ENCODE measurements at places on chromosomes 3 and 15.
A peak's percentile ranks its signal among the peaks of the same experiment; 100 is the strongest.

DNA sequence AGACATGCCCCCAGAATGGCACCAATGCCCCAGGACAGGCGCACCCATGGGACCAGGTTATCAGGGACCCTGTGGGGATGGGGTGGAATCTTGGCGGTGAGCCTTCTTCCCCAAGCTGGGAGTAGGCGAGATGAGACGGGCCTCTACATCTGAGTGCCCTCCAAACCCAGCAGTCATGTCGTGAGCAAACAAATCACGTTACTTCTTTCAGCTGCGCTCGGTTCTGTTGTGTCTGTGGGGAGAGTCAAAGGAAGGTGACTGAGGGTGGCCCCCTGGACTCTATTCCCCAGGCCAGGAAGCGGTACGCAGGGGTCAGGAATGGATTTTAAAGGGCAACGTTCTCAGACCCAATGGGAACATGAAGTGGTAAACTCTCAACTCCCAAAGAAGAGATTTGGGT is 2.8 kb downstream of the GOLGA6L2 start:
- DNase-seq = no peak

- DNase-seq = no peak
Measured at GRCh38 chr3:72536206-72536877, 311.9 kb downstream of the SHQ1 start.

DNA sequence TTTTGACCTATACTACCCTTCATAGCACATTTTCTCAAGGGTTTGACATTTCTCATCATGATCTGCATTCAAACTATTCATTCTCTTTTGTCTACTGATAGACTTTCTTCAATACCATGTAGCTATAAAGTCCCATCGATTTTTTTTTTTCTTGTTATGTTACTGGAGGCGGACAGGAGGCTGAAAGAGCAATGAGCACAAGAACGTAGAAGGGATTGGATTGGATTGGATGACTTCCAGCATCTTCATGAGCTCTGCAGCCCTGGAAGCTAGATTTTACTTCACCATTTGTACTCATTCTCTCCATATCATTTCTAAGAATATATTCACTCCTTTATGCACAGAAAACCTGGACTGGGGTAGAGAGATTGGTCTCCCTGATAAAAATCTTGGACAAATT is 43.2 kb downstream of the DUT start:
- peak; percentile 28 for DNase-seq

GRCh38 chr3:24641628-24642027 is 147.0 kb upstream of the THRB start:
- DNase-seq = no peak

GRCh38 chr3:46368569-46368968 is 2.2 kb upstream of the CCR5 start:
- DNase-seq = no peak

DNA sequence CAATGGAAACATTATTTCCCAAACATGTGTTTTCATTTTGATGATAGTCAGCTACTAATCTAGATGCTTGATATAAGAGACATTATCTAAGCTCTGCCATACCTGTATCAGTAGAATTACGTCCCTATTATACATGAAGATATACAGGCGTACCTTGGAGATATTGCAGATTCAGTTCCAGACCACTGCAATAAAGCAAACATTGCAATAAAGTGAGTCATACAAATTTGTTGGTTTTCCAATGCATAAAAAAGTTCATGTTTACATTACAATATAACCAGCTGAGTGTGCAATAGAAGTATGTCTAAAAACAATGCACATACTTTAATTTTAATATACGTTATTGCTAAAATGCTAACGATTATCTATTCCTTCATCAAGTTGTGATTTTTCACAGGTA is 236.0 kb upstream of the ZNF717 start:
- DNase-seq = no peak

- no peak for DNase-seq
Measured at GRCh38 chr3:48422681-48423080, 7.2 kb downstream of the PLXNB1 start.

GRCh38 chr3:15860014-15860934 is 62.5 kb upstream of the ANKRD28 start:
- peak; percentile 49 for DNase-seq

- DNase-seq = no peak
Measured at GRCh38 chr15:66461917-66462316, 35.6 kb downstream of the SNAPC5 start.

DNA sequence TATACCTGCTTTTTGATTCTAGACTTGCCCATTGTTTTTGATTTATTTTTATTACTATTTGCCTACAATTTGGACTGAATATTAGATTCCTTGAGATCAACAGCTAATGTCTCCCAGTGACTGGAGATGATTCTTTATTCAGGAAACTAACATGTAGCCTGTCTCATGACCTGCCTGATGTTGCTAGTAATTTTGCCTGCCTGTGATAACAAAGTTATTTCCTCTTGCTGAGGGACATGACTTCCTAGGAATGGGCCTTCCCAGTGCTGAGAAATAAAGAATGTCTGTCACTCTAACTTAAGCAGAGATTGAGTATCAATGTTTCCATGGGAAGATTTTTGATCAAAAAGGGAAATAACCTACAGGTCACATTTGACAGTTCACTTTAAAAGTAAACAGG is 13.4 kb upstream of the NPHP3 start:
- DNase-seq = no peak

DNA sequence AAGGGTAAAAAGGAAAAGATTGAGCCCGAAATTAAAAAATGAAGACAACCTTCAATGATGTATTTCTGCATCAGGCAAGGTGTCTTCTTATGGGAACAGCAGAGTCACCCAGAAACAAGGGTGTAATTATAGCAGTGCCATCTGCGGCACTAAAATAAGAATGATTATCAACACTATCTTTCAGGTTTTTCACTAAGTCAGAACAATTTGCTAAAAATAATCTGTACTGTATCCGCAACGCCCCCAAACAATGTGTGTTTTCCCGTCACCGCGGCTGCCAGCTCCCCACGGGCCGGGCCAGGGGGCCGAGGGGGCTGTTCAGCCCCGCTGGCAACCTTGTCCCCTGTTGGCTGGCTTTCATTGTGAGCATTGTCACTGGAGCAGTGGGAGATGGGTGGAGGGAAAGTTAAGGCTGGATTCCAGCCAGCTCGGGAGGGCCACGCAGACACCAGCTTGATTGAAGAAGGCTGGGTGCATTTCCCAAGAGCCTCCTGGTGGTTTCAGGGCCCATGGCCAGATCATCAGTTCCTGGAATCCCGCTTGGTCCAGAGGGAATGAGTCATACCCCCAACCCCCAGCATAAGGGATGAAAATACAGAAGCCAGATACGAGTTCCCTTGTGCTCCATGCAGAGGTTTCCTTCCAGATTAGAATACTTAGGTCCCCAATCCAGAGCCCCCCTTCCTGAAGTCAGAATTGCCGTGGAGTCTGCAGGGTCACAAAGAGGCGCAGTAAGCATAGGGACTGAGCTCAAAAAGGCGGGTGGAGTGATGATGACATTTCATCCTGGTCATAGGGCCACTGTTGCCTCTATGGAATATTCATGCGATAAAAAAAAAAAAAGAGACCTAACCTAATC is 90.2 kb upstream of the KLF13 start:
- peak; percentile 98 for DNase-seq

- DNase-seq = peak; percentile 85
Measured at GRCh38 chr3:4426782-4427344, 40.2 kb downstream of the SUMF1 start.

GRCh38 chr15:64246364-64247189 is 83.8 kb upstream of the PPIB start:
- peak; percentile 91 for DNase-seq

GRCh38 chr3:32208447-32208846 is 30.0 kb upstream of the CMTM8 start:
- no peak for DNase-seq

DNA sequence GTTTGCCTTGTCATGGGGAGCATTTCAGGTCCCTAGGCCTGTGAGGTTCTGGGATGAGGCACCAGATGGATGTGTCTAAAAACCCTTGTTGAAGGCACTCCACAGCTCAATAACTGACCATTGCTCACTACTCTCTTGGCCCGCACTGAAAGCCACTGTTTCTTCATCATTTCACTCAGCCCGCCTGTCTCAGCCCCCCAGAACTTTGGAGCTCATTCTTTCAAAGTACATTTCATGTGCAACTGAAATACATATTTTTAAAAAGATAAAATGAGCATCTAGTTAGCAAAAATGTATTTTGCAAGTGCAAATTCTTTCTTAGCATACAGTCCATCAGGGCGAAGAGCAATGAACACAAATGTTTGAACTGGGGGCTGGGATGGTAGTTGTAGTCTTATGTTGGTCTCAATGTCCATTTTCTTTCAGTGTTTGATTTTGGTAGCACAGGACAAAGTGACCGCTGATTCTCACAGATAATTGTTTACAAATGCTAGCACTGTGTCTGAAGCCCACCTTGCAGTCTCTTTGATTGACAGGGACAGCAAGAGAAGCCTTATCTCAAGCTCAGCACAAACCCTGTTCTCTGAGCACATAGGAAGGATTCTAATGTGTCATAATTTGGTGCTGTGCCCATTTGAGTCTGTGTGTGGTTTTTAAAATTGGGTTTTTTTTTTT is 19.6 kb downstream of the HEMK1 start:
- peak; percentile 33 for DNase-seq

GRCh38 chr3:63037116-63037515 is 161.9 kb upstream of the CADPS start:
- peak; percentile 43 for DNase-seq

DNA sequence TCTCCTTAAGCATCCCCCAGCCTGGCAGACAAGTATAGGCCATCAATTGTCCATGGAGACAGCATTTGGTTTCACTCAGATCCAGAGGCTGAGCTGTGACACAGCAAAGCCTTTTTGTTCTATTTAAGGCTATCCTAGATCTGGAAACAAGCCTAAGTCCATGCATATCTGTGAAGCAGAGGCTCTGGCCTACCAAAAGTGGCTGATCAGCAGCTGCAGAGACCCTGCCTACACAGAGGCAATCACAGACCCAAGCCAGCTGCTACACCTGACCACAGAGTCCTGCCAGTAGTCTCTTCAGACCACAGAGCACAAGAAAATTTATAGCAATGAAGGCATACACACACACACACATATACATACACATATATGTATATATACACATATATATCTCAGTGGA is 501.7 kb upstream of the ARPP21 start:
- no peak for DNase-seq

DNA sequence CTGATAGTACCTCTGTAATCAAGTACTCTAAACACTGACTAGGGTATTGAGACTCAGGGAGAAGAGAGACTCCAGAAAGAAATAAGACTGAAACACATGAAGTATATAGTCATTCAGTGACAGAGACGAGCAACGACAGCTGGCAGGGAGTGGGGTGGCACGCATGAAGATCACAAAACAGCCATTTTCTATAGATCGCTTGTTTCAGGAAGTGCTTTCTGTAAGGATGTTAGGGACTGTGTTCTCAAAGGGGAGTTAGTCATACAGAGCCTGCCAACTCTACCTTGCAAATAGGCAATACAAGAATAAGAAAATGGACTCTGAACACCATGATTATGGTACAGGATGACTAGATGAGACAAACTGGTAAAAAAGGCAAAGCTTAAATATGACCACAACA is 139.5 kb downstream of the TBL1XR1 start:
- no peak for DNase-seq

DNA sequence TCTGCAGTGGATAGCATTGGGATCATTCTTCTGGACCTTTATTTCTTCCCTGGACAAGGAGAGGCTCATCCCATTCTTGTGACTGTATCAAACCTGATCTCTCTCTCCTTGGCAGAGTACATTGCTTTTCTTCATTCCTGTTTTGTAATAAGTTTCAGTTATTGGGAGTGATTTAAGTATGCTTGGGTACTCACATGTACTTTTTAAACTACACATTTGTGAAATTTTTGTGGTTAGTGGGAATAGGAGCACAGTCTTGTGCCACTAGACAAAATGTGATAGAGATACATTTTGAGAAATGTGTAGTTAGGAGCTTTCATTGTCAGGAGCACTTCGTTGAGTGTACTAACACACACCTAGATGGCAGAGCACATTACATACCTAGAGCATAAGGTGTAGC is 262.6 kb downstream of the C3orf38 start:
- DNase-seq = no peak

DNA sequence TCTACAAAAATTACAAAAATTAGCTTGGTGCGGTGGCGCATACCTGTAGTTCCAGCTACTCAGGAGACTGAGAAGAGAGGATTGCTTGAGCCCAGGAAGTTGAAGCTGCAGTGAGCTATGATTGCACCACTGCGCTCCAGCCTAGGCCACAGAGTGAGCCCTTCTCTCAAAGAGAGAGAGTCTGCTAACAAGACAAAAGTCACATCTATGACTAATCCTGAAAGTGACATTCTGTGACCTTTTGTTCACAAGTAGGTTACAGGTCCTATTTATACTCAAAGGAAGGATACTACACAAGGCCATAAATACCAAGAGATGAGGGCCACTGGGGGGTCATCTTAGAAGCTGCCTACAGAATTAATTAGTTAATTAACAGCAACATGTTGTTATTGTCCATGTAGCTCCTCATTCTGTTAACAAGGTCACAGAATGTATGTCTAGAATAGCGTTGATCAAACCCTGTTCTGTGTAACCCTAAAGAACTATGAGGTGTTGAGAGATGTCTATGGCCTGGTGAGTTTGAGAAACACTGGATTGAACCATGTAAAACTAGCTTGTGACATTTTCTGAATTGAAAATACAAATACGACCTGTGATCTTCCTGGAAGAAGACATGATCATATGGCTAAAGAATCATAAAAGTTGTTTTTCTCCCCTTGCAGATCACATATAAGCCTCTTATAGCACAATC is 97.0 kb downstream of the SAMMSON start:
- DNase-seq = no peak

DNA sequence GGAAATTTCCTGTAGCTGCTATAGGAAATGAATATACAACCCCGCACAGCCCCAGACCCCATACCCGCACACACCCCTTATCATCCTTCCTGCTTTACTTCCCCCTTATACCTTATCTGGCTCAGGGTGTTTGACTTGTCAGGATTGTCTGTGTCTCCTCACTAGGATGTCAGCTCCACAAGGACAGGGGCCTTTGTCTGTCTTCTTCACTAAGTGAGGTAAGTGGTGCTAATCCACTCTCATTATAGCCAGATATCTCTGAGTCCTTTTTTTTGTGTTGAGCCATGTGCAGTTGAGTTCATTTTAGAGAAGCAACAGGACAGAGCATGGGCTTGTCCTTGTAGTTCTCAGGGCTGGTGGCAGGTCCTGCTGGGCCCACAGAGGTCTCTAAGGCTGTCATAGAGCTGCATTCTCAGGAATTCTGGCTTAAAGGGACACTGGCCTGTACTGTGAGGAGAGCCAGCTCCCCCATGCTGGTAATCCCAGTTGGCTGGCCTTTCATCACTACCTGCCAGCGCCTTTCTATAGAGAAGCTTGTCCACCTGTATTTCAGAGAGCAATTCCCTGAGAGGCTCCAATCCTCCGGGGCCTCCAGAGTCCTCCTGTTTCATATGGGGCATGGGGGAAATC is 9.0 kb downstream of the KY start:
- no peak for DNase-seq

Measured in fibroblast of skin of right biceps (primary cell).